Dorsolateral prefrontal cortex (tissue), 122 donors: ENCODE measurements at places on chromosomes 7 and 10. TPM values are rescaled to one million over a fixed set of nuclear protein-coding genes. Genes with fewer than 3 reads are reported as not detected.

DNA sequence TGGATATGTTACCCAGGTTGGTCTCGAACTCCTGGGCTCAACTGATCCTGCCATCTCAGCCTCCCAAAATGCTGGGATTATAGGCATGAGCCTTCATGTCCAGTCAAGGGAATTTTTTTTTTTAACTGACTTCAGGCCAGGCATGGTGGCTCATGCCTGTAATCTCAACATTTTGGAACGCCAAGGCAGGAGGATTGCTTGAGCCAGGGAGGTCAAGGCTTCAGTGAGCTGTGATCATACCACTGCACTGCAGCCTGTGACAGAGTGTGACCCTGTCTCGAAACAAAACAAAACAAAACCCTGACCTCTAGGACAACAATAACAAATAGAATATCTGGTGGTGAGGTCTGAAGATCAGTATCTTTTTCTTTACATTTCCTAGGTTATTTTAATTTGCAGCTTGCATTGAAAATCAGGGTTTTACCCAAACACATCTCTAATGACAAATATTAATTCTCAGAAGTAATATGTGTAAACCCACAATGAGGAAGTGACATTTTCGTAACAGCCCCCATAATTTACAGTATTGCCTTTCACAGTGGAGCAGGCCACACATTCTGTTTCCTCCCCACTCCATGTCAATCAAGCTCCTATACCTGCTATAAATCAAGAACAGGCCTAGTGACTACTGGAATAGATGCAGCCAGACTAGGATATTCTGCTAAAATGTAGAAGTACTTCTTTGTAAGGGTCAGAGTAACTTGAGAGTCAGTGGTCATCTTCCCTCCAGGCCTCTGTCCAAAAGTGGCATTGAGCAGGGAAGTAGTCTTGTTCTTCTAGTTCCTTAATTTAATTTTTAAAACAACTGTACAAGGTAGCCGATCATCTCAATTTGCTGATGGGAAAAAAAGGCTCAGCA lies 43.3 kb upstream of the ECHDC3 start:
- no peak for DNase-seq

GRCh38 chr10:62182595-62182994 lies 86.0 kb downstream of the RTKN2 start:
- DNase-seq = no peak

DNA sequence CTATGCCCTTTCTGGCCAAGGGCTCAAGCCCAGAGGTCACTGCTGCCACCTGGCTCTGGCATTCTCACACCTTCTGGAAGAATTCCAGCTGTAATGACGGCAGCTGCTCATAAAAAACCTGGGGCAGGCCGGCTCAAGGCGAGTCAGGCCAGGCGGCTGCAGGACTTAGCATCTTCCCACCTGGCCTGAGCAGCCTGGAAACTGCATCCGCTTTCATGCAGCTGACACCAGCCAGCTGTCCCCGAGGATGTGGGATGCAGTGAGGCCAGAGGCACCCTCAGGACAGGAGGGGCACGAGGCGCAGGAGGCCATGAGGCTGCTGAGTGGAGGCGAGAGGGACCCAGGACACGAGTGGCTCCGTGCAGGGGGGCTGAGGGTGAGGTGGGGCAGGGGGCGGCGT lies 47.5 kb upstream of the ADGRA1 start:
- DNase-seq = no peak

DNA sequence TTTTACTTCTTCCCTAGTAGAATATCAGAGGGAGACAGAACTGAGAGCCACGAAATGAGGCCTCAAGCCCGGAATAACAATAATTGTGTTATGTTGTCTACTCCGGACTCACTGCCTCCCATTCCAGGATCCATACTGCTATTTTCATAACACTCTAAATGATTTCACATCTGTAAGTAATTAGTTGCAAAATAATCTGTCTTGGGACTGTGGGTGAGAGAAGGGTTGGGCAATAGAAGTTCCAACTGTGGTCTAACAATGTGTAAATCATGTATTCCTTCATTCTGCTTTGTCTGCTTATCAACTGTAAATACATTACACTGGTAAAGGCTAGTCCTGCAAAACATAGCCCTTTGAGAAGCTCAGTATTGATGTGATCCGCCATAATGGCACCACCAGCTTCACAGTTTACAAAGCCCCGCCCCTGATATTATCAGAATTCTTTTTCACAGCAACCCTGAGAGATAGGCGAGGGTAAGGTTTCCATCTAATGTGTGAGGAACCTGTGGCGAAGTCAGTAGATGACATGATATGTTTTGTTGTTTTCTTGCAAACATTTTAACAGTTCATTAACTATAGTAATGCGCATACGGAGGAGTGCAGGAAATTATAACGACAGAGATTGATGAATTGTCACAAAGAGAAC lies 265.7 kb upstream of the BMPER start:
- DNase-seq = no peak

- peak; percentile 50 for DNase-seq
Measured at GRCh38 chr7:132251327-132251659, 325.0 kb downstream of the PLXNA4 start.

- DNase-seq = no peak
Measured at GRCh38 chr10:29613196-29613595, 21.6 kb downstream of the SVIL start.

- no peak for DNase-seq
Measured at GRCh38 chr7:155998328-155998691, 186.0 kb upstream of the SHH start.

- DNase-seq = no peak
Measured at GRCh38 chr7:146683439-146683838, 566.8 kb downstream of the CNTNAP2 start.

- DNase-seq = no peak
Measured at GRCh38 chr7:111096997-111097396, 6.1 kb downstream of the LRRN3 start.

GRCh38 chr7:46485481-46486065 lies 564.5 kb upstream of the IGFBP3 start:
- no peak for DNase-seq

- no peak for DNase-seq
Measured at GRCh38 chr10:90447831-90448230, 410.0 kb downstream of the HTR7 start.

DNA sequence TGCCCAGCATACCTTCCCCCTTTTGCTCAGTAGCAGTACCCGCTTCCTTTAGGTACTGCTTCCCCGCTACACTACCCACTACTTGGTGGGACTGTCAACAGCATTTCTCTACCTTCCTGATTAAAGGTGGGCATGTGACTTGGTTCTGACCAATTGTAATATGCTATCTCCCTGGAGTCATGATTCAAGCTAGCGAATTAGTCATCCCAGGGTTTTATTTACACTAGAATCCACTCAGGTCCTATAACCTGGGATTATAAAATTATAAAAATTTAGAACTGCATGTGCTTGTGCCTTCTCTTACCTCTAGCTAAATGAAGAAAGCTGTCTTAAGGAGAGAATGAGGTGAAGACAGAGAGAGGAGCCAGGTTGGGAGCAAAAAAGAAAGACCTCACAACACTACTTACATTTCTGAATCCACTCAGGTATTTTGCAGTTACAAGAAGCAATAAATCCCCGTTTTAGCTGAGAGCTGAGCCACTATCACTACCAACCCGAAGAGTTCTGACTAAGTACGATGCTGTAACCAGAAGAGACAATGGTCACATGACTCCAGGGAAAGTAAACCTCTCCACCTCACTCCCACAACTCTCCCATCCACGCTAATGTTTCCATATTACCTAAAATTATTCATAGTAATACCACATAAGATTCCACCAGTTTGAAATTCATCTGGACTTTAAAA lies 9.7 kb downstream of the GBX1 start:
- DNase-seq = no peak

DNA sequence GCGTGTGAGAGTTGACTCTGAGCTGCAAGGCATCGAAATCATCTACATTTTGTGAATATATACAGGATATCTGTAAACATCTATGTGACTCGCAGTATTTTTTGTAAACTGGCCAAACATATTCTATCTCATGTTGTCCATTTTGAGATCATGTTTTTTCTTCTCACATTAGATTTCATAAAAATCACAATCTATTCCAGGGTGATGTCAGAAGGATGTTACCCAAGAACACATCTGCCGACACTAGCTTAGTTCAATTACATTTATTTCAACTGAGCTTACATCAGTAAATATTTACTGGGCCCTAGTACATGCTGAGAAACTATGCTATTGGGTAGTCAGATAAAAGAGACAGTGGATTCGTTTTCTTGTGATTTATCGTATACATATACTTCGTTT lies 2.5 kb upstream of the BUB3 start:
- DNase-seq = no peak

- no peak for DNase-seq
Measured at GRCh38 chr10:60511477-60512229, 122.0 kb upstream of the ANK3 start.

DNA sequence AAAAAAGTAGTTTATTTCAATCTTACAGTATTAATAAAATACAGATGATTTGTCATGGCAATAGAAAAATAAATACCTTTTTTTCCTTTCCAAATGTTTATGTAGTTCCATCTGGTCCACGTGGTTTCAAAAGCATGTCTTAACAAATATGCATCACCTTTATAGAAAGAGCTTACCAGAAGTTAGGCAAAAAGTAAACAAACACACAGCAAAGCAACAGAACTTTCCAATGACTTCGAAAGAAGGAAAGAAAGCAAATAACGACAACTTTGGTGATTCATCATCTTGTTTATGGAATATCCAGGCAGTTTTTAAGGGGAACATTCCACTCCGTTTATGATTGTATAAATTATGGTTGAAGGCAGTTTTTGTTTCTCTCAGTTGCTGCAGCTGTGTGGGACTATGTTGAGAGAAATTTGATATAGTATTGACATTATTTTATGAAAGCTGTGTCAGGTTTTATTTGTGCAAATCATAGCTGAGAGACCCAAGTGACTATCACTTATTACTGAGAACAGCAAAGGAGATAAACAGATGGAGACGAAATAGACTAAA lies 203.1 kb downstream of the CDC14C start:
- no peak for DNase-seq

DNA sequence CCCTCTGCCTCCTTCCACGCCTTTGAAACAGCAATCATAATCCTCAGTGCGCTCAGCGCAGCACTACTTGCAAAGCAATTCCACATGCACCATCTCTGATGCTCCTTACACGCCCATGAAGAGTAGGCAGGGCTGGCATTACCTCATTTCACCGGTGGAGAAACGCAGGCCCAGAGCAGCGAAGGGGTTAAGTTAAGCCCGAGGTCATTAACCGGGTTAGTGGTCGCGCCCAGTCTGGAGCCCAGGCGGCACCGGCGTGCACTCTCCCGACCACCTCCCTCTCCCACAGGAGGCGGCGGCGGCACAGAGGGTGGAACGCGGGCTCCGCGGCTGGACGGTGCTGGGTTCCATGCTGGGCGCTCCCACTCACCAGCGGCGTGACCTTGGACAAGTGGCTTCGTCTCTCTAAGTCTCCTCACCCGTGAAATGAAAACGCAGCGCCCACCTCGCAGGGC lies 515 bp downstream of the FASTK start:
- DNase-seq = no peak

DNA sequence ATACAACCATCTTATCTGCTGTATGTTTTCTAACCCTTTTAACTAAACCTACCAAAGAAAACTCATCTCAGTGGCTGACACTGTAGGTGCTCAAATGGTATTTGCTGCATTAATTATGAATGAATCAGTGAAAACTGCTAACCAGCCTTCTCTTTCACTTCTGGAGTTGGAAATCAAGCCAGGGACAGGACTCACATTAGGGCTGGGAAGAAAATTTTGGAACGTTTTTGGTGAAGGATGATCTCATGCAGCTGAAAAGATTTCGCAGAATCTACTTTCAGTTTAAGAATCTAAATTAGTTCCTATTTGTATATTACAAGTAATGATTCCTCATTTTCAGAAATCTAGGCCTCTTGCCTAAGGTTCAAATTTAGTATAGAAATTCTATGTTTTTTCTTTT lies 12.9 kb downstream of the MTPN start:
- DNase-seq = no peak

GRCh38 chr10:52994370-52994769 lies 221.8 kb upstream of the MBL2 start:
- no peak for DNase-seq

- no peak for DNase-seq
Measured at GRCh38 chr7:52261057-52261456, 774.4 kb upstream of the POM121L12 start.

GRCh38 chr7:16846601-16847165 lies 35.1 kb downstream of the AGR3 start:
- no peak for DNase-seq

DNA sequence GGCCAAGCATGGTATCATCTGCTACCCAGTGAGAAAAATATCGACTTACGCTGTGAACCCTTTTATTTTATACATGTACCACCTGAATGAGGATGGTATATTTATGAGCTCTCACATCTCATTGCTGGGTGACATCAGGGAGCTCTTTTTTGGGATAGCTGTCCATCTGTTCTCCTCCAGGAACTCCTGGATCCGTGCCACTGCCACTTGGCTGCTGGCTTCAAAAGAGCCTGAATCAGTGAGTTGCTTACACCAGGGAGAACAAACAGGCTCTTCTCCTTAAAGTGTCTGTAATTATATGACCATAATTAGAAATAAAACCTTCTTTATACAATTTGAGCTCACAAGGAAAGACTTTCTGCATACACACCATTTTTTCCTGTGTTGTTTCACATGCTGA lies 106.2 kb downstream of the KAT6B start:
- peak; percentile 88 for DNase-seq

DNA sequence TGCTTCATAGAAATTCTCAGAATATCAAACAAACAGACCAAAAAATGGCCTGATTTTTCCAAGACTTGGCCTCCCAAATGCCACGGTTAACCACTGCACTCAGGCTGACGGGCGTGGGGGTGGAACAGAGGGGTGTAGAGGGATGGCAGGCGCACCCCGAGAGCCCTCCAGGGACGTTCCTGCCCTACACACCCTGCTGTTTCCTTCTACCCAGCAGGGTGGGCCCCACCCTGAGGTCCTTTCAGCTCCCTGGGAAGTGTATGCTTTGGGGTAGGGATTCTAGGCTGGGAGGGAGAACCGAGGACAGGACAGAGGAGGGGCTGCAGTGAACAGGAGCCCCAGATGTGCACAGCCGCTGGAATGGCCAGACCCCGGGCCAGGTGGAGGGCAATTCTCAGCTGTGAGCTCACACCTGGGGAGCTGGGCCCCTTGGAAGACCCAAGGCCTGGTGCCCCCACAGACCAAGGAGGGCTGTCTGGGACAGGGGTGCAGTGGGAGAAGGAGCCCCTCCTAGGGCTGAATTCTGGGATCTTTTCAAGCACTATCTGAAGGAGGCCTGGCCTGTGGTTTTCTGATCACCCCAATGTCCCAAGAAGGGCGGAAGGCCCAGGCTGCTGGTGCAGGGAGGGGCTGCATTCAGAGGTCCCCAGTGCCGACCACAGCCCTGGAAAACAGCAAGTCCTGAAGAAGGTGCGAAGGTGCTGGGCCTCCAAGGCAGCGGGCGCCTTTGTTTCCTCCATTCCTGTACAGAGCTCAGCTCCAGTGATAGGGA lies 32.9 kb upstream of the INPP5A start:
- DNase-seq = peak; percentile 13

- no peak for DNase-seq
Measured at GRCh38 chr7:2834748-2835441, 9.2 kb downstream of the GNA12 start.

SPRN gene
- total RNA-seq = 15.2 TPM

HILPDA gene
- total RNA-seq = 23.0 TPM

PLA2G12B gene
- not detected for total RNA-seq

STEAP1B gene
- total RNA-seq = 7.0 TPM

TAS2R5 gene
- total RNA-seq = 4.0 TPM

CRYGN gene
- 2.5 TPM for total RNA-seq

UBTD1 gene
- 9.4 TPM for total RNA-seq

RHBDD2 gene
- 192 TPM for total RNA-seq
